SW 1271 (cell line): ENCODE measurements at places on chromosomes 2 and 18.

- DNase-seq: no peak
These were observed 354.4 kb downstream of the ARL6IP6 start for GRCh38 chr2:153072813-153073212.

DNA sequence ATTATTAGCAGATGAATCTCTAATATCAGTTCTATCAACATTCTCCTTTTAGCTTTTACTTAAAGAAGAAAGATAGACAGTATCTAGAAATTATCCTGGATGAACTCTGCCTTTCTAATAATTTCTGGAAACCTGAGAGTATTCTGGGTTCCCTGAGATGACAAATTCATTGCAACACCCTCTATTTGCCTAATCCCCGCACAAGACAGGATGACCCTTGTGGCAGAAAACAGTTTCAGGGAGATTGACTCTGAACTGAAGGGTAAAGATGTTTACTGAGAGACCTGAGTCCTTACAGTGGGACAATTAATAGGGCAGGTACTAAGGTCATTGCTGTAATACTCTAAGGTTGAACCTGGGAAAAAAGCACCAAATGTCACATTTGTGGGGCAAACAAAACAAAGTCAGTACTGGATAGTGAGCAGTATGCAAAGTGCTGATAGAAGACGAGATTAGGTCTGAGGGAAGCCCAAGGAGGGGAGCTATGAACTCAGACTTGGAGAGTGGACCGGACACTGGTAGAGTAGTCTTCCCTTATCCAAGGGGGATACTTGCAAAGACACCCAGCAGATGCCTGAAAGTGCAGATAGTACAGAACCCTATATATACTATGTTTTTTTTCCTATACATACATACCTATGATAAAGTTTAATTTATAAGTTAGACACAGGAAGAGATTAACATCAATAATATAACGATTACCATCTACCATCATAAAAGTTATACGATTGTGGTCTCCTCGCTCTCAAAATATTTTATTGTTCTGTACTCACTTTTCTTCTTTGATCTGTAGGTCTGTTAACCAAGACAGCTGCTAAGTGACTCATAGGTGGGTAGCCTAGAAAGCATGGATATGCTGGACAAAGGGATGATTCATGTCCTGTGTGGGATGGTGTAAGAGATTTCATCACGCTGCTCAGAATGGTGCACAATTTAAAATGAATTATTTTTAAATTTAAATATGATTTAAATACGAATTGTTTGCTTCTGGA, 148.3 kb upstream of the KLHL14 start:
- peak; percentile 53 for DNase-seq

DNA sequence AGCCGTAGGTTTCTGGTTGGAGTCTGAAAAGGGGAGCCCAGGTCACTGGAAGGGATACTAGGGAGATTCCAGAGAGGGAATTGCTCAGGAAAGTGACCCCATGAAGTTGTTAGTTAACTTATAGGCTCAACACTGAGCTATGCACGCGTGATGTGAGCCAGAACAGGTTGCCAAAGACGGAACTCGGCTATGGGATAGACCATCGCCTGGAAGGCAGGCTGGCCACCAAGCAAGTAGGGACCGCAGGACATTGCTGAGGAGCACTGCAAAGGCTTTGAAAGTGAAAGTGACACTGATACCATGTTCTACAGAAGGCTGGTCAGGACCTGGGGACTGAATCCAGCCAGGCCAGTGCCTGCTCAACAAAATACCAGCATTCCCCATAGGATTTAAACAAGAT, 7.3 kb downstream of the FARP2 start:
- no peak for DNase-seq

DNA sequence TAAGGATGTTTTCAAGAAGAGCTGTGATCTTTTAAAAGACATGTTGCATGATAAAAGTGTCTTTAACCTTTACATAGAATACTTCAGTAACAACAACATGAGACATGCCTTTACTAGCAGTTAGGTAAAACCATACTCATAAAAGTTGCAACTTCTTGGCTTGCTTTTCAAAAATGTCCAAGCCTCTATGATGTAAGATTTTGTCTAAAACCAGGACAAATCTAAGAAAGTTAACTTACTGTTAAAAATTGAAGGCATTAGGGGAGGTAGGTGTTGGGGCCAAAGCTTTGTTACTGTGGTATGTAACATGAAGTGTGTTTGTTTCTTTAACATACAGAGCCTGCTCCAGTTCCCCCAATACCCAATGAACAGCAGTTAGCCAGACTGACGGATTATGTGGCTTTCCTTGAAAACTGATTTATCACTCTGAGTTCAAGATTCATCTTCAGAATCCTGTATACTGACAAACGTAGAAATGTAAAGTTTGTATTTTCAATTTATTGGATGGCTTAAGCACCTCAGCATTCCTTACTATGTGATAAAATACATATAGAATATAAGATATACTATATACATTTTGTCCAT, 11.7 kb downstream of the COPS8 start:
- no peak for DNase-seq

GRCh38 chr2:161044095-161044865, 115.9 kb upstream of the TANK start:
- DNase-seq: no peak

GRCh38 chr2:174247474-174248186, 702 bp downstream of the OLA1 start:
- DNase-seq: peak; percentile 7
